ENCODE measurements at places on chromosomes 1 and 21.

DNA sequence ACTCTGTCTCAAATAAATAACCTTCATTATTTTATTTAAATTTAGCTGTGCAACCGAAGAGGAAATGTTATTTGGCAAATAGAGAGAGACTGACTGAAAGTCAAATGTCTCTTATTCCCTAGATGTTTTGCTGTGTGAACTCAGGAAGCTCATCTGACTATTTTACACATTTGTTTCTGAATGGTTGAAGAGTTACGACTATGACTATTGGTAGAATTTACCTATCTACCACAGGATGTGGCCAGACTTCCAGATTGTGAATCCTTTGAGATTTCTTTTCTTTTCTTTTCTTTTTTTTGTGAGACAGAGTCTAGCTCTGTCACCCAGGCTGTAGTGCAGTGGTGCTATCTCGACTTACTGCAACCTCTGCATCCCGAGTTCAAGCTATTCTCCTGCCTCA is 5.3 kb upstream of the SDE2 start:
- DNase-seq: no peak

- no peak for DNase-seq
Measured at GRCh38 chr21:35316933-35317332, 267.8 kb upstream of the RUNX1 start.

GRCh38 chr1:216186816-216187215 is 236.4 kb downstream of the USH2A start:
- DNase-seq: no peak

DNA sequence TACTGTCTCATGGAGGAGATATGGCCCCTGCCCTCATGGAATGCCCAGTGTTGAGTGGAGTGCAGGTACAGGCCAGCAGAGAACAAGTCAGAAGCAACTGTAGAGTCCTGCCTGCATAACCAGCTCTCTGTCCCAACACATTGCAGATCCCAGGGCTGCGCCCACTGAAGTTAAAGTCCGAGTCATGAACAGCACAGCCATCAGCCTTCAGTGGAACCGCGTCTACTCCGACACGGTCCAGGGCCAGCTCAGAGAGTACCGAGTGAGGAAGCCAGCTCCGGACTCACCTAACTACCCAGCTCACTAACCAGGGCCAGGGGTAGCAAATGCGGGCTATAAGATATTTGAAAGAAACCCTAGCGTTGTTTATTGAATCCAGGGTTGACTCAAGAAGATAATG is 59.1 kb upstream of the CNTN2 start:
- DNase-seq: no peak

DNA sequence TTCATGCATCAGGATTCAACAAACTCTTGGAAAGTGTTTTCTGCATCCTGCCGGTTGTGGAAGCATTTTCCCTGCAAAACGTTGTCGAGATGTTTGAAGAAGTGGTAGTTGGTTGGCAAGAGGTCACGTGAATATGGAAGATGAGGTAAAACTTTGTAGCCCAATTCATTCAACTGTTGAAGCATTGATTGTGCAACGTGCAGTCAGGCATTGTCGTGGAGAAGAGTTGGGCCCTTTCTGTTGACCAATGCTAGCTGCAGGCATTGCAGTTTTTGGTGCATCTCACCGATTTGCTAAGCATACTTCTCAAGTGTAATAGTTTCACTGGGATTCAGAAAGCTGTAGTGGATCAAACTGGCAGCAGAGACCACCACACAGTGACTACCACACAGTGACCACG is 57.0 kb upstream of the PRDM2 start:
- no peak for DNase-seq

DNA sequence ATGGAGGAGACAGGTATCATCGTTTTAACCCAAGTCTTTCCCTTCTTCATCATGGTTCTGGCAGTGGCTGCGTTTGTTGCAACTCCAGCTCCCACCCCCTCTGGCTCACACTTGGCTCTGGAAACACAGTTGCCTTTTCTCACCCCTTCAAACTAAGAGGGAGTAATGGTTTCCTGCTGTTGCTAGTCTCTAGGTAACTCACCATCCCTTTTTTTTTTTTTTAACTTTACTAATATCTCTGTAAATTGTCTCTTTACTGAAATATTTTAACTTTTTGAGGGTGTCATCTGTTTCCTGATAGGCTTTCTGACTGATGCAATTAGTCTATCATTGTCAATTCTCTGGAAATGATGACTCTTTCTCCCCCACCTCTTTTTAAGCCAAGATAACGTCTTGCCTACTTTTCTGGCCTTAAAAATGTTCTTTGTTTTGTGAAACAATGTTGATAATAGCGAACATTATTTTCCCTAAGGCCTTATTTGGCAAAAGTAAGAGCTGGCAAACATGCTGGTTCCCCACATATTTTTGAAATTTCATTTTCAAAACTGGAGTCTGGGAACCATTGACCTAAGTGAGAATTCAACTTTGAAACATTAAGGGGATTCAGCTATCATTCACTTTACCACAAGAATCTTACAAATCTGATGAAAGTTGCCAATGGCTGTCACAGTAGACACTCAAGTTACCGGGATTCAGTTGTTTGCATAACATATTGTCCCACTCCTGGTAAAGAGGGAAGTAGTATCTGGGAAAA is 85.3 kb downstream of the LEPR start:
- DNase-seq: no peak

GRCh38 chr1:243513726-243514491 is 258.1 kb downstream of the SDCCAG8 start:
- no peak for DNase-seq

DNA sequence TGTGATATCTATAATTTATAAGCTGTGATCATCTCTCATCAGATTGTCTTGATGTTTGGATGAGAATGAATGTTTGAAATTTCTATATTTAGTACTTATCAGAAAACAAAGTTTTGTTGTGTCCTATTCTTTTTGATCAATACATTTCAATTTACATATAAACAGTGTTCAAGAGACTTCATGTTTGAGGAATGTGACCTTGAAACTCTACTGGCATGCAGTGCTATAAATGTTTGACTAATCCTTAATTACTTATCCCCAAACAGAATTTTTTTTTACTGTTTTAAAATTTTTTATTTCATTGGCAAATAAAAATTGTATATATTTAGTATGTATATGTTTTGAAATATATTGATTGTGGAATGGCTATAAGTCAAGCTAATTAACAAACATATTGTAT is 1.5 kb upstream of the PRKAA2 start:
- DNase-seq: no peak

DNA sequence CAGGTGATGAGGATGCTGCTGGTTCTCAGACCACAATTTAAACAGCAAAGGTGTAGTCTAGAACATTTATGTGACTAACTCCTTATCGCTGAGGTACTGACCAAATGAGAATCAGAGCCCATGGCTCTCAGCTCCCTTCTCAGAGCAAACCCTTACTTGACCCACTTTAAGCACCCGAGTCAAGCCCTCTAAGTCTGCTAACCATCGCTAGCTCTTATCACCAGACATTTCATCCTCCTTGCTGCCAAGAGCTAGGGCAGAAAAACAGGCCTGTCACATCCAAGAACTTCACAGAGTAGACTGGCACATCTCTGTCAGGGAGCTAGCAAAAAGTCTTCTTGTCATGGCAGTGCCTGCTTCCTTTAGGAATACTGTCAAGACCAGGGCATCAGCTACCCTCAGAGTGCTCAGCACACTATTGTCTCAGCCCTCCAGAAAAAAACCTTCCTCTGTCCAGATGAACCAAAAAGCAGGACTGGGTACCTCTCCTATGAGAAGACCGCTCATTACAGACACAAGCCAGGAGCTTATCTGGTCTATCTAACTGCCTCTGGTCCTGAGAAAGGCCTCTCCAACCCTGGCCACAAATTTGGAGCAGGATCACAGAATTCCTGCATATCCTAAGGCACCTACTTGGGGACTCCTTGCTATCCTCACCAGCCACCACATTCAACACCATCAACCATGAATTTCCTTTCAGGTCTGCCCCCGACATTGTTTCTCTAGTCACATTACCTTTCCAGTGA is 26.2 kb downstream of the ERI3 start:
- DNase-seq: no peak

DNA sequence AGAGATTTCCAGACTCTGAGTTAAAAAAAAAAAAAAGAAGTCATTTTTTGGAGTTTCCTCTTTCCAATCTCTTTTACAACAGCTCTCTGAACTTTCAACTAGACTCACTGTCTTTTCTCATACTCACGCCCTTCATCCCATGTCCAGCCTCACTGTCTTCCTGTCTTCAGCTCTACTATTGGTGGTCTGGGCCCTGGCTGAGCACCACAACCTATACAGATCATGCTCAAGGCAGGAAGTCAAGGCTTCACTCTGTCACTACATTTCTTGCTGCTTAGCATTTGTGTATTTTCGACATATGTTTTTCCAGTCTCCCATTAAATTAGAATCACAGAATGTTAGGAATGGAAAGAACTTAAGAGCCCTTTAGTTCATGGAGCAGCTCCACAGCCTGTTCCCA is 106.4 kb upstream of the PPP2R5A start:
- DNase-seq: no peak

DNA sequence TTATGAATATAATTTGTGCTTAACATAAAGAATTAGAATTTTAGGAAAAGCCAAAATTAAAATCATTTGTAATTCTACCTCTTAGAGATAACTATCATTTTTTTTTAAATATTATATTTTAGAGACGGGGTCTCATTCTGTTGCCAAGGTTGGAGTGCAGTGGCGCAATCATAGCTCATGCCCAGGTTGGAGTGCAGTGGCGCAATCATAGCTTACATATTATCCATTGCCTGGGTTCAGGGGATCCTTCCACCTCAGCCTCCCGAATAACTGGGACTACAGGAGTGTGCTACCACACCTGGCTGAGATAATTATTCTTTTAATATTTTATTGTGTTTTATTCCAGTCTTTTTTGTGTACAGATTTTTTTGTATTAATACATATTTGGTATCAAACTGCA is 8.3 kb downstream of the RASAL2 start:
- DNase-seq: no peak

DNA sequence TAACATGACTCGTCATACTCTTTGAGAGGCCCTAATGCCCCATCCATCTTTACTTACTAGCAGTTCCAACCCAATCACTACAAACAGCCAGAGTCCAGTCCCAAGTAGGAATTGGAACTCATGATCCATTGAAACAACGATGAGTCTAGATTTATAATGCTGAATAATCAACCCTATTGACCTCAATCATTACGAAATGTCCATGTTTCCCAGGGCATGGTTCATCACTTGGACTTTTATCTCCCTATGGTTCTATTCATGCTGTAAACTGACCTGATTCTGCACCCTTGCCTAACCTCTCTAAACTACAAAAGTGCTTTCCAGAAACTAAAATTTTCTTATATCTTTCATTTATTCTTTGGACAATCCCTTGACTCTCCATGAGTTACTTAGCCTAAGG is 840.0 kb upstream of the B3GALT2 start:
- DNase-seq: no peak

GRCh38 chr21:36640721-36641244 is 58.1 kb upstream of the SIM2 start:
- DNase-seq: no peak

GRCh38 chr1:246454655-246455054 is 52.4 kb downstream of the SMYD3 start:
- DNase-seq: no peak
